ENCODE measurements at places on chromosomes 2 and 18.

GRCh38 chr2:160650196-160651118 lies 156.8 kb upstream of the RBMS1 start:
- DNase-seq, result no peak

DNA sequence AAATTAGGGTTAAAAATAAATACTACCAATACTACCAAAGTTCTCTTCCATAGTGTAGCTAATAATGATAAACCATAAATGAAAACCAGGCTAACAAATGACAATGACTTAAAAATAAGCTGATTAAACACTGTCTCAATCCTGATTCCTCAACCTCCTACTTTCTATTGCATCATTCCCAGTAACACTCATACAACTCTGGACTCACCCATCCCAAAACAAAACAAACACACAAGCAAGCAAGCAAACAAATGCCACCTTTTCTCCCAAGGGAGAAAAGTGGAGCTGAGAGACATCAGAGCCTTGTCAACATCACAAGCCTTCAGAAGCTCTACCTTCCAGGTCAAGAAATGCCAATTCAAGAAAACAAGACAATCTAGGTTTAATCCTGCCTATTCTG lies 620.7 kb downstream of the NYAP2 start:
- DNase-seq, result no peak

DNA sequence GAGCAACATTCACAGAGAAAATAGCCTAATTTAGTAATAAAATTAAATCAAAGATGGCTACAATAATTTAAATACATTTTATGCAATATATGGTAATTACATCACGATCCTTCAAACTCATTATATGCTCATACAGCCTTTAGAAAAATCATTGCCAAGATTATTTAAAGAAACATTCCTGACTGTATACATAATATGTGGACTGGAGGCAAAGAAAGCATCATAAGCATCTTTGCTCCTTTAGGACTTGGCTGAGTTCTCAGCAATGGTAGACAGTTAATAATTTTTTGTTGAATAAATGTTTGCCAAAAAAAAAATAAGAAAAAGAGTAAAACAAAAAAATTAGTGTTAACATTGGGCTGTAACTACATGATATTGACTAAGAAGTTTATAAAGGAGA lies 26.9 kb downstream of the NCKAP5 start:
- DNase-seq, result no peak

DNA sequence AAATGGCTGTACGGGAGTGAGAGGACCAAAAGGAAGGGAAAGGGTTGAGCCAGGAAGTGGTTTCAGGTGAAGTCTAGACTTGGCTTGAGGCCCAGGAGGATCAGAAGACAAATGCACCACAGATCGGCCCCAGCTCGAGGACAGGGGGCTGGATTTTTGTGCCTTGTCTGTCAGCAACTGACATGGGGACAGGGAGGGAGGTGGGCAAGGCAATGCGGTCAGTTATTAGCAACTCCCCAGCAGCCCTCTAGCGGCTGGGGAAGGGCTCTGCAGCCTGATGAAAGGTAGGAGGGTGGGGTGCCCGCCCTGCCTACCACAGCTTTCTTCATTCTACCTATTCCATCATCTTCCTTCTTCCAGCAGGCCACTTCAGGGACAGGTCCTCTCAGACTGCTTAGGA lies 50.0 kb downstream of the CPO start:
- peak; percentile 18 for DNase-seq

GRCh38 chr2:134137182-134137611 lies 116.7 kb upstream of the MGAT5 start:
- peak; percentile 47 for DNase-seq

DNA sequence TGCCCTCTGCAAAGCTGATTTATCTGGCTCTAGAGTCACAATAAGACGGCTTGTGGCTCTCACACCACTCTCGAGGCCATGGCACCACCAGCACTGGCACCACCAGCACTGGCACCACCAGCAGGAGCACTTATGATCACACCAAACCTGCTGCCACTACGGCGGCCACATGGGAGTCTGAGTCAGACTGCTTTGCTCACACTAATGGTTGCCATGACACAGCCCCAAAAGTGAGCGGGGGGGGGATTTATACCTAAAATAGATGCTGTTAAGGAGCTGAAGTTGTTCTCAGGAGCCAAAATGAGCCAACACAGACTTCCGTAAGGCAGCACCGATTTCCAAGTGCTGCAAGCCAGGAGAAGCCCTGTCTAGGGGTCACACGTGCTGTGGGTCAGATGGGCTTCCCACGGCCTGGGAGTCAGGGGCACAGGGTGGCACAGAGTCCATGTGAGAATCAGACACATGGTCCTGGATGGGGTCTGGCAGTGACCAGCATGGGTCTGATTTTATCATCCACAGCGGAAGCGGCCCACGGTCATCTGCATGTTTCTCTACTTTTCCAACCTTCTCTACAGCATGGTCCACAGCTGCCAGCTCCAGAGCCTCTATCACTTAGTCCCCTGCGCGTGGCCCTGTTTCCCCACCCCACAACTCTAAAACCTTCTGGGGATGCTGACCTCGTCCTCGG lies 16.7 kb downstream of the DNMT3A start:
- DNase-seq, result peak; percentile 76

GRCh38 chr2:66660804-66661203 lies 225.9 kb downstream of the MEIS1 start:
- DNase-seq, result no peak

DNA sequence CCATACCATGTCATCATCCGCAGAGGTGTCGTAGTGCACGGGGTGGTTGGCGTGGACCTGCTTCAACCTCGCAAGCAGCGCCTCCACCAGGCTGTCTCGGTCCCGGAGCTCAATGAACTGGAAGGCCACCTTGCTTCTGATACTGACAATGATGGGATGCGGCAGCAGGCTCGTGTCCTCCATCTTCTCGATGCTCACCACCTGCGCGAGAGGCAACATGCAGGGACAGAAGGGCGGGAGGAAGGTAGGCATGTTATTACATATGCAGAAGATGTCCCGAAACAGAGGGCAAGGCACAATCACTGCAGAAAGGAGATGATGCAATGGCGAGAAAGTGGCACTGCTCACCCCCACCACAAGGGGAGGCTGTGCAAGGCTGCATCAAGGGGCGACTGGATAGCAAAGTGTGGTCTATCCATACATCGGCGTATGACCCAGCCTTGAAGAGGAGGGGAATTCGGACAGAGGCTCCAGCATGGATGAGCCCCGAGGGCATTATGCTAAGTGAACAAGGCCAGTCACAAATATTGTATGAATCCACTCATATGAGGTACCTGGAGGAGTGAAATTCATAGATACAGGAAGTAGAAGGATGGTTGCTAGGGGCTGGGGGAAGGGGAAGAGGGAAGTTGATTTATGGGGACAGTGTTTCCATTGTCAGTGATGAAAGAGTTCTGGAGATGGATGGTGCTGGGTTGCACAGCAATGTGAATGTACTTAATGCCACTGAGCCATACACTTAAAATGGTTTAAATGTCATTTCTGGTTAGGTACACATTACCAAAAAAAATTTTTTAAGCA lies 36.6 kb downstream of the RPL31 start:
- DNase-seq, result no peak

DNA sequence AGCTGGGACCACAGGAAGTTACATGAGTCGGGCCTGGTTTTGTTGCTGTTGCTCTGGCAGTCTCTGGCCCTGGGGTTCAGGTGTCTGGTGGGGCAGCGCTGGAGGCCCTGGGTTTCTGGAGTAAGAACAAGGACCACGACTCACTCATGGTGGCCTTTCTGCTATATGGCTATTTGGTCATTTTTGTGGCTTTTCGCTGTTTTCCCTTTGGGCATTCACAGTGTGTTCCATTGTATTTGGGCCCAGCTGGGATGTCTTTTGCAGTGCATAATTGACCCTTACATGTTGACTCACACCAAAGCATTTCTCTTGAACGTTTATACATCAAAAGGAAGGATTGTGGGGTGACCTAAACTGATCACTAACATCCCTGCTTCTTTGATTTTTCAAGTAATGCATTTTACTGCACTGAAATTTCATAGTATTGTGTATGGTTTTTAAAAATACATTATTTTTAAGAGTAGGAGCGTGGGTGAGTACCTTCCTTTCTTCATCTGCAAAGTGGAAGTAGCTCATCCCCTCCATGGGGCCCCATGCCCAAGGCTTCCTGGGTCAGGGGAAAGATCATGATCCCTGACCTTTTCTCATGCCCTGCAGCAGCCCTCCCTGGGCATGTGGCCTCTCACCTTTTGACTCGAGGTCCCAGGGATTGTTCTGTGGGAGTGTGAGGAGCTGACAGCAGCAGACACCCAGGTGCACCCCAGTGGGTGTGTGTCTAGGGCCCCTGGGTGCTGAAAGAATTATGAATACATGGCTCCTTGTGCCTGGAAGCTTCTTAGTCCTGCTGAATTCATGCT lies 225.5 kb downstream of the AGAP1 start:
- DNase-seq, result peak; percentile 33

DNA sequence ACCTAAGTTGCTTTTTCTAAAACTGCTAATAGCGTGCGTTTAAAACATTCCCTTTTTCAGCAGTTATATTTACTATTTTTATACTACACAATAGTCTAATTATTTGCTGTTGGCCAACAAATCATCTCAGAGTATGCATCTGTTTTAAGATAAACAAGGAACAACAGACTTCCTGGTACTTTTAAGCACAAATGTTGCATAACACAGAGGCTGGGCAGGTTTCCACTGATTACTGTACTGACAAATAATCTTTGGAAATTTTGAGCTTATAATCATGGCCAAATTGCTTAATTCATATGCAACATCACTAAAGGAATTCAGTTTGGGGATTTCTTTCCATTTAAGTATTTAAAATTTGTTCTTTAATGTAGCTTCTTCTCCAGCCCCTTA lies 737.4 kb upstream of the SALL3 start:
- DNase-seq, result no peak

DNA sequence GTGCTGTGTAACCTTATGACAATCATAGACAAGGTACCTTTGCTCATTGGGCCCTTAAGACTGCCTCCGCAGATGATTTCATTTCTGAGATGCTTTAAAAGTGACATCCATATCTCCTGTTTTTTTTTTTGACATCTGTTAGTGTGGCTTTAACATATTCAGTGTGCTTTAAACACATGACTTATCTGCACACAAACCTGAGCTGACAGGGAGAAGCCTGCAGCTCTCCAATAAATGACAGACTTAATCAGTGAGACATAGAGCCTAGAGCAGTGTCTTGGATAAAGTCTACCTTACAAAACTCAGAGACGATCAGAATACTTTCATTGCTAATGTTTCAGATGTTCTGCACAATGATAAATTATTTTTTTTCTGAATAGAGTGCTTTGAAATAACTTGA lies 130.7 kb downstream of the UBE2E3 start:
- no peak for DNase-seq

GRCh38 chr2:188494906-188495305 lies 203.2 kb downstream of the GULP1 start:
- DNase-seq, result no peak

GRCh38 chr2:156398176-156398575 lies 38.0 kb upstream of the GPD2 start:
- no peak for DNase-seq

DNA sequence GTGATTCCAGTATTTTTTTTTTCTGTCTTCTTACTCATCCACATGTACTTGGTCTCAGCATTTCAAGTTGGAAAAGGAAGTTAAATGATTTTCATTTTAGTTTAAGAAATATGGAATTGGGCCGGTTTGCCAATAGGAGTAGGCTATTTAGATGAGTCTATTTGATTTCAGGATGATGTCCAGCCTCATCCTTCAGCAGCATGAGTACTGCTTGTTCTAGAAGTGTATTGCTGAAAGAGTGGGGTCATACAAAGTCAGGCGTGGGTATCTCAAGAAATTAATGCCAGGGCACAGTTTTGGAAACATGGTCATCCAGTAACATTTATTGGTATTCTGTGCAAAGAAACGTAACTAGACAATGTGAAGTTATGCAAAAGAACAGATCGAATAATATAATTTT lies 44.9 kb upstream of the MSTN start:
- no peak for DNase-seq

- peak; percentile 64 for DNase-seq
These were observed 174.2 kb downstream of the MIB1 start for GRCh38 chr18:21914739-21915319.
